ENCODE measurements at places on chromosomes 4 and X.

- no peak for DNase-seq
These were observed 9.6 kb upstream of the SLC25A14 start for GRCh38 chrX:130330146-130330545.

DNA sequence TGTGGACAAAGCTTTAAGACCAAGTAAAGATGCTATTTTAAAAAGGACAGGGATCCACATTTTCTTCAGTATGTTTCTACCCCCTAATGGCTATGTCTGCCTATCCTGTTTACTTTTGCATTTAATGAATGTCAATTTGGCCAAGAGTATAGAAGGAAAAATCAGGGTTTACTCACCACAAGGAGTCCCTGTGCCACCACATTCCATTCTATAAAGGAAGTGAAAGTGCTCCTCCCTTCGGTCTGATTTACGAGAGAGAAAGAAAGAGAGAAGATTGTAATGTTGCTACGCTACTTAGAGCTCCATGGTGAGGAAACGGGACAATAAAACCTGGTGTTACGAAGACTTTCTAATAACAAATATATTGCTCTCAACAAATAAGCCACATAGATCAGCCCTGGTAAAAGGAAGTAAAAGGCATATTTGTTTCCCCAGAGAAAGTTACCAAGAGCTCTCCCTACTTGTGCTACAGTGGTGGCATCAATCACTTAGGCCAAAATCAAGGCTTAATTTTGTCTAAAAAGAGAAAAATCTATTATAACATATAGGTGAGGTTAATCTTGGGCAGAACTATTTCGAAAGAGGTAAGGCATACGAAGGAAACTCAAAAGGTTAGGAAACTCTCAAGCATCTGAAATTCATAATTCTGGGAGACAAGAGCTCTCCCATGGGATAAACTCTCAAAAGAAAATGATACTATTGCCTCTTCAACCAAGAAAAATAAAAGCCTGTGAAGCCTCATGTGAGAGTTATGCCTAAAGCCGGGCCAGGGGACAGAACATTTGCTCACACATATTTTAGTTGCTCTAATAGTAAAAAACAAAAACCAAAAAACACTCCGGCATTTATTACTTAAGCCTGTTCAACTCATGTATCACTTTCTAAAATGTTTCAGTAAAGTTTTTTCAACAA is 29.5 kb downstream of the TAPT1 start:
- peak; percentile 31 for DNase-seq

GRCh38 chrX:18389966-18390365 is 35.4 kb upstream of the CDKL5 start:
- no peak for DNase-seq

DNA sequence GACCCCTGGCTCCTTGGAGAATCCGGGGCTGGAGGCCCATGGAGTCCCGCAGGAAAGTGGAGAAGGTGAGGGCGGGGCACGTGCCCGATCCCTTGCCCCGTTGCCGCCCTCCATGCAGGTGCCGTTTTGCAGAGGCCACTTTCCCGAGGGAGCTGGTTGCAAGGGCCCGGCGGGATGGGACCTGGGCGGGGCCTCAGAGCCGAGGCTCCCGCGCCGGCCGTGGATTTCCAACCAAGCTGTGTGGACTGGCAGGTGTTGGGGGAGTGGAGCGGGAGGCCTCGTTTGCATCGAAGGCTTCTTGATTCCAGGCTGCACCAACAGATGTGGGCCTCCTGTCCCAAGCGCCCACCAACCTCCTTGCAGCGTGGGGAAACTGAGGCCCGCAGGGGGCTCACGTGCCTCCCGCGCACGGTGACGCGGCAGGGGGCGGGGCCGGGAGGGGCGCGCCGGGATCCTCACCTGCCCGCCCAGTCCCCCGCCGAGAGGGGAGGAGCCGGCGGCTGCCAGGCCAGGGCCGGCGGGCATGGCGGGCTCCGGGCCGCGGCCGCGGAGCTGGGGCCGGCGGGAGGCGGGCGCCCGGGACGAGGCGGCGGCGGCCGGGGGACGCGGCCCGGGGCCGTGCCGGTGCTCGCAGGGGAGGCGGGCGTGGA is 24.9 kb downstream of the SH3BP2 start:
- peak; percentile 36 for DNase-seq

- DNase-seq, result no peak
These were observed 619.5 kb downstream of the EPHA5 start for GRCh38 chr4:65050786-65051185.

DNA sequence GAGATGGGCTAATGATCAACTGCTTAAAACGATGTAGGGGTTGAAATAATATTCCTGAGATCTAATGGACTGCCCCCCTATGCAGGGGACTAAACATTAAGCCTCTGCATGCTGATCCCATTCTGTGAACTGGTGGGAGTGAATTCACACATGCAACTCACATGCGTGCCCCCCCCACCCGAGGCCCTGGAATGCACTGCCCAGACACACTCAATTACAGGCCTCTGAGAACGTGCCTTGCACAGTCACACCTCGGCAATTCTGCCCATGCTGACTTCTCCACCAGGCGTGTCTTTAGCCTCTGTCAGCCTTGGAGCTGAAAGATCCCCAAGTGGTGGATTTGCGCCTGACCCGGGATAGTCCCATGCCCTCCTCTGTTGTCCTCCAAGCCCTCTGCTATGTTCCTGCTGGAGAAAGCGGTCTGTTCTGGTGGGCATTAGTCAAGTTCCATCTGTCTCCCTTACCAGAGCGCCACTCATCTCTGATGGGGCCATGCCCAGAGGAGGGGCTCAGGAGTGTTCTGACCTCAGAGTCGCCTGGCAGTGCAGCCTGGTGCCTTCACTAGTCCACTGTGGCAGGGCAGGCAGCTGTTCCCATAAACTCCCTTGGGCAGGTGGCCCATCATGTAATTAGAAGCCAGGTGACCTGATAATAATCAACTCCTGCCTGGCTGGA is 86.5 kb downstream of the DRD5 start:
- no peak for DNase-seq

- no peak for DNase-seq
These were observed 742.5 kb upstream of the PABPC4L start for GRCh38 chr4:134944115-134944514.

DNA sequence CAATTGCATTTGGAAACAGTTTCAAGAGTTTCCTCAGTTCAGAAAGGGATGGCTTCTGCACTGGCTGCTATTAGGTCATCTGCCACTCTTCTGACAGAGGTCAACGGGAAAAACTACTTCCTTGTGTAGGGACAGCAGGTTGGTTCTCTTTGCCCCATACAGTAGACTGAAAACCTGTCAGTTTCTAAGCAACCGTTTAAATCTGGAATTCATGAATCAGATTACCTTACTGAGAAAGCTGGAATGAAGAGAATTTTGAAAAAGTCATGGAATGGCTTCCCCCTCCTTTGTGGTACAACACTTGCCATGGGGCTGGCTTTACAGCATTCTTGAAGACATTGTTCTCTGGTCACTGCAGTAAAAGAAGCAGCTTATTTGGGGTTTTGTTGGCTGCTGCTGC is 240.3 kb downstream of the IL1RAPL2 start:
- no peak for DNase-seq

GRCh38 chrX:22134681-22135080 is 102.6 kb downstream of the PHEX start:
- no peak for DNase-seq

DNA sequence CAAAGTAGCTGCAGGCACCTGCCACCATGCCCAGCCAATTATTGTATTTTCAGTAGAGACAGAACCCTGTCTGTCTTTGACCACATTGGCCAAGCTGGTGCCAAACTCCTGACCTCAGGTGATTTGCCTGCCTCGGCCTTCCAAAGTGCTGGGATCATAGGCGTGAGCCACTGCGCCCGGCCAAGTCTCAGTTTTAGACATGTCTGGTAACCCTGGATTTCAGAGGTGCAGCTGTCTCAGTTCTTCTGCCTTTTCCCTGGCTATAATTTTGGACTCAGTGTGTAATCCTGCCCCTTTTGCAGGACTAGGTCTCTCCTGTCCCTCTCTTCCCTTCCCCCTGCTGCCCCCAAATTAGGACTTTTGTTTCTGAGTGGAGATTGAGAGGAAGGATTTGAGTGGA is 46.6 kb downstream of the FAM193A start:
- DNase-seq, result no peak

DNA sequence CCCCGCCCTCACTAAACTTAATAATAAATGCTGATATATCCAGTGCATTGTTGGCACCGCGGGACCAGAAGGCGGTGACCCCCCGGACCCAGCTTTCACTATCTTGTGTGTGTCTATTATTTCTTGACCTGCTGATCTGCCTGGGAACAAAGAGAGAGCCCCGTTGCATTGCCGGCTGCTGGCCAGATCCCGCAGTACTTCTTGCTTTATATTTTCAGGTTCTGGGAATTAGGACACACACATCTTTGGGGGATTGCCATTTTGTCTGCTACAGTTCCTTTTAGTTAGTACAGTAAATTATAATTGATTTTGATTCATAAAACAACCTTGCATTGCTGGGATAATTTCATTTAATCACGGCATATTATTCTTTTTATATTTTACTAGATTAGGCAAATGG is 2.2 kb upstream of the RTL8B start:
- DNase-seq, result no peak

DNA sequence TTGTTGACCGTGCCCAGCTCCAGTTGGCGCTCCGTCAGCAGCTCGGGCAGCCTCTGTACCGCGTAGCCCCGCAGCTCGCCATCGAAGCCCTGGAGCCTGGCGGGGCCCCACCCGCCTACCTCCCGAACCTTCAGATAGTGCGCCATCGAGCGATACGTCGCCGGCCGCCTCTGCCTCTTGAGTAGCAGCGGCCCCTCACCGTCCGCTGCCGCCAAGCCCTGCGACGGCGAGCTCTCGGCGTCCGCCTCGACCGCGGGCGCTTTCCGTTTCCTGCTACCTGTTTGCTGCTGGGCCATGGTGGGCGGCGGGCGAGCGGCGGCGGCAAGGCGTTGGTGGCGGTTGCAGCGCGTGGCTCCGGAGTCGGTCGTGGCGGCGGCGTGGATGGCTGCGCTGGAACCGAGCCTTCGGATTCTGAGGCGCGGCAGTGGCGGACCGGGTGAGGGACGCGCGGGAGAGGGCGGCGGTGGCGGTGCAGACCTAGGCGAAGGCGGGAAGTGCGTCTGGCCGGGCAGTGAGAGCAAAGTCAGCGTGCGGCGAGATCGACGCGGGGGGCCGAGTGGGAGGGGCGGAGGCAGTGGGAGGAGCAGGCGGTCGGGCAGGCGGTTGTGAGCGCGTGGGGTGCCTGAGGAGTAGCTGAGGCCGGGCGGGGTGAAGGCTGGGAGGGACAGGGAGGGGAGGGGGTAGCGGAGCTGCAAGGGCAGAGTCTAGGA is at the start of gene DCAF12L1:
TSS of gene DCAF12L1 (minus strand) at position 502 of the 710 bp plus-strand sequence. CDS start at position 296, 206 bp downstream.
- DNase-seq, result no peak

- DNase-seq, result no peak
These were observed 43.3 kb downstream of the SPCS3 start for GRCh38 chr4:176363072-176363471.

DNA sequence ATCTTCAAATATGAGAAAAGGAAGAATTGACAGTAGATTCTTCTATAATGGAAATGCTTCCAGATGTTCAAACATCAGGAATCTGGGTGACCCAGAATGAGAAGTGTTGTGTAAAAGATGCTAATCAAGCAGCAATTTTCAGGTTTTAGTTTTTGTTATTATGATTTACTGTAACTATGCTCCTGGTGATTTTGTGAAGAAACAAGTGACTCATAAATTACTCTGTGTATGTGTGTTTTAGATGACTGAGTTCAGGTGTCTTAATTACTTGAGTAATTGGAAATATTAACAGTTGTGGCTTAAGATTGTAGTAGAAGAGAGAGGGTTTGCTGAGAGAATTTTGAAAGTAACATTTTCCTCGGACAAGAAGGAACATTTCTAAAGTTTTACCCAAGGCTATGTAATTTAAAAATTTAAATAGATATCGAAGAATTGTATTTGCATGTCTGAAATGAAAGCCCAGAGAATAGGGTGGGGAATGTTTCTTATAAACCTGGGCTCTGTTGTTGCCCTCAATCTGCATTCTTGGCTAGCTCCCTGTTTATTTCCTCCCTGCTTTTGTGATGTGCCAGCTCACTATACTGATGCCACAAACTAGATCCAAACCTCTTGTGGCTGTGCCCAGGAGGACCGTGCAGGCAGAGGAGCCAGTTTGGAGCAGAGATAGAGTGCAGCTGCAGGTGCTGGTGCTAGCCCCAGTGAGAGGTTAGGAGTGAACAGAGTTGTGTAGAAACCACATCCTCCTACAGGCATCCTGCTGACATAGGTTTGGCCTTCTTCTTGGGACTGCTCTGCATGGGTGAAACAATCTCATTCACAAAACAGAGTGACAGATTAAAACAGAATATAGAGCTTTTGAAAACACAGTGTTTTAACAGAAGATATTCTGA is 25.4 kb upstream of the TNIP3 start:
- DNase-seq, result no peak
